ENCODE measurements at places on chromosomes 5 and 9.

- no peak for DNase-seq
Measured at GRCh38 chr5:180647465-180647864, 1.9 kb downstream of the FLT4 start.

DNA sequence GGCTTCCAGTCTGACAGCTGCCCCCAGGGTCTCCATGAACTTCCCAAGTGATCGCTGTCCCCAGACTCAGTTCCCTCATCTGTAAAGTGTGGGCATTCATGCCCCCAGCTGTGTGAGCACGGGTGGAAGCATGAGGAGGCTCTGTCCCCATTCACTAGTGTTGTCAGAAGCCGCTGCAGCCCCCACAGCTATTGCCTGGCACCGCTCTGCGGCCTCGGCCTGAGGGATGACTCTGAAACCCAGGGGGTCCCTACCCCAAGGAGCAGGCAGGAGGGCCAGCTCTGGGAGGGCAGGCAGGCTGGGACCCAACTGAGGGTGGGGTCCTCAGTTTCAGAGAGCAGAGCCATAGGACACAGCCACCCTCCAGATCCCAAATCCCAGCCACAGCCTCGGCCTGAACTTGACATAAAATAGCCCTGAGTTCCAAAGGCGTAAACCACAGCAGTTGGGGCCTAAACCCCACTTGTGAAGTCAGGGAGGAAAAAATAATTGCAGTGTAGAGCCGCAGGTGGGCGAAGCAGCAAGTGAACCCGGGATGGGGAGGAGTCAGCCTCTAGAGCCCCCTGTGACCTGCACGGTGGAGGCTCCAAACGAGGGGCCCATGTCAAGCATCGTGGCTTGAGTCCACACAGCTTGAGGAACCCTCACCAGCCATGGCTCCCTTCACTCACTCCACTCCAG, 66.0 kb upstream of the ADAMTS2 start:
- no peak for DNase-seq

DNA sequence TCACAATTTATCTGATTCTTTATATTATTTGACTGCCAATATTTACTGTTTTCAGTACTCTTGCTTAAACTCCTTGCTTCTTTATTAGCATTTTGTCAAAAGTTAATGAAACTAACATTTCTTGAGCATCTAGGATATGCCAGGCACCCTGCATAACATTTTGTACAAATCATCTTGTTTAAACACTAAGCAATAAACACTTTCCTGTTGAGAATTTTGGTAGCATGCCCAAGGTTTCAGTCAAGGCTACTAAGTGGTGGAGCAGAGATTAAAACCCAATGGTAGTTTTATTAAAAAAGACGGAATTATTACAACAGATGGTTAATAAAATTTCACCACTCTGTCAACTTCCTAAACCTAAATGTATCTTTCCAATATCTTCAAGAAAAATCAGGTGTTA, 43.2 kb downstream of the SKIC3 start:
- no peak for DNase-seq

GRCh38 chr9:2066312-2067273, 51.4 kb downstream of the SMARCA2 start:
- DNase-seq, result peak; percentile 31

- DNase-seq, result no peak
Measured at GRCh38 chr9:18058564-18059442, 415.1 kb upstream of the ADAMTSL1 start.

DNA sequence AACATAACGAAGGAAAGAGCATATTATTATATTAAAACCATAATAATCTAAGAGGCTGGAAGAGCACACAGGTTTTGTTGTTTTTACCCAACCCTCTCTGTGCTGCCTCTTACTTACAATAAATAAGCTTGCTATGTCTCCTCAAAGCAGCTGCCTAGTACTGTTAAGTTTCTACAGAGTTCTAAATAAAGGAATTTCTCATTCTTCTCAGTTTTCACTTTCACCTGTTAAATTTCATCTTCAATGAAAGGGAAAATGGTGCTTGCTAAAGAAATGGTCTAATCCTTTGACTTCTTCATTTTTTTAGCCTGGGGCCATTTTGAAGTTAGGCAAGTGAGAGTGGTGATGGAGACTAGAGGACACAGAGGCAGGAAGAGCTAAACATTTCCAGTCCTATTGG, 396.1 kb downstream of the MAN2A1 start:
- DNase-seq, result no peak

GRCh38 chr9:136729144-136729543, 13.6 kb downstream of the LCN10 start:
- no peak for DNase-seq

DNA sequence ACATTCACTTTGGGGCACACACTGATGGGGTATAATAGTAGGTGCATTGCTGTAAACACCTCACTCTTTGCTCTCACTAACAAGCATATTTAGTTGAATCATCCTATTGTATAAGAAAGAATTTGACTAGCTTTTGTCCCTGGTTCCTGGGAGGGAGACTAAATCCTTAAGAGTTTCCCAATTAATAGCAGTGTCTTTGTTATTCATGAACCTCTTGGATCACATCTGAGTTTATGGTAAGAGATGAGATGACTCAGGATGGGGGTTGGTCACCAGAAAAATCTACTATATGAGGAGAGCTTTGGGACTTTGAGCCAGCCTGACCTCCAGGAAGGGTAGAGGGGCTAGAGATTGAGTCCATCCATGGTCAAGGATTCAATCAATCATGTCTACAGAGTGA, 56.8 kb downstream of the PUM3 start:
- DNase-seq, result no peak

DNA sequence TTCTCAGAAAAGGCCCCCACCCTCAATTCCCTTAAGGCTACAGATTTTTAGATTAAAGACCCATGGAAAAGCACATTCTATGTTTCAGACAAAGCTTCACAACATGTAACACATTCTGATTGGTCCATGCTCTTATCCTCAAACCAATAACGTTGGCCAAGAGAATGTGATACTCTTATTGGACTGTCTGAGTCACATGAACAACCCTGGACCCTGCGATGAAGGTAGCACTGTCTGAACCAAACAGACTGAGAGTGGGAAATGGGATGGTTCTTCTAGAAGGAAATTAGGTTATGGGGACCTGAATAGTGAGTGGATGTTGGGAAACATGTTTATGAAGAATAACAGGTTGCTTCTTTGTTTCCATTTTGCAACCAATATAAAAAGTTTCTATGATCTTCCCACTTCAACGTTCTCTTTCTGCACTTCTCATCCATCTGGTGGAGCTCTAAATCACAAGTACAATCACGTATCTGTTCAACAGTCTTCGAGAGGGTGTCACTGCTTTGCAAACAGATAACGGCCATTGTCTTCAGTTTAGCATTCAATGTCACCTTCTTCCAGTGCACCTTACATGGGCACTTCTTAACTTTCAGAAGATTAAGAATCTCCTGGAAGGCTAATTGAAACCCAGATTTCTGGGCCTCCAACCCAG, 81.6 kb downstream of the PTCH1 start:
- no peak for DNase-seq

DNA sequence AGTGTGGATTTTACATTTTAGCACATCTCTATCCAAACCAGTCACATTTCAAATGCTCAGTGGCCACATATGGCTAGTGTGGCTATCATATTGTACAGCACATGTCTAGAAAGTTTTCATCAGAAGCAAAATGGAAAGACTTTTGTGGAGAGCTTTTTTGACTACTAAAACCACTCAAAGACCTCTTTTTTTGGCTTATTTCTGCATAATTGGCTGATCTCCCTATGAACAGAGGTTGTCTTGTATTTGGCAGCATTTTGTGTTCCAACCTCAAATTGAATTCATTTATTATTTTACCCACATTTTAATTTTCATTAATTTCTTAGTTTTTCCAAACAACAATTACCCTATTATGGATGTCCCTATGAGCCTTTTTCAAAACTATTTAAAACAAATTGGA, 395.7 kb downstream of the TLE1 start:
- DNase-seq, result no peak

DNA sequence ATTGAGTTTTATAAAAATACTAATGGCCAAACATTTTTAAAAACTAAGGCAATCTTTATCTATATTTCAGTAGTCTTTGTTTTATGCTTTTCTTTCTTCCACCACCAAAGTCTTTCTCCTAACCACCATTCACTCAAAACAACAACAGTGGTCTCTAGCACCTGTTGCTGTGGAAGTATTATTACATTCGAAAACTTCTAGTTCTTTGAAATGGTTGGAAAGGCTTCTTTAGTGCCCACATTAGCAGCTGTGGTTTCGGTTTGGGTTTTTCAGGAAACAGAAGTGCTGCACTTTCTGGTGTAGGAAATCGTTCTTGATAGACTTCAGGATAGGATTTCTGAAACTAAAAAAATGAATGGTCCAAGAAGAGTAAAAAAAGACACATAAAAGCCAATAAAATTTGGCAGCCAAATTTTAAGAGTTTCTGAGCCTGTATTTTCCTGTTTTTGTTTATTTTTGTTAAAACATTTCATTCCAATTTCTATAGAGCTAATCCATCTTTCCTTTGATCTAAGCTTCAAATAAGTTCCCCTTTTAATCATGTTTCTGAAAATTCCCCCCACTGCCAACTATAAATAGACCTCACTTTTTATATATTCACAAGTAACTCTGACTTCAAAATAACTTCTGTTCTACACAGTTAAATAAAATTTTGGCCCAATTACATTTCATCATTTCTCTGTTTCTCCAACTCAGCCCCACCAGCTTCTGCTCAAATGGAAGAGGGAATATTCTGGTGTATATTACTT, 102.2 kb downstream of the DEPDC1B start:
- no peak for DNase-seq

- DNase-seq, result no peak
Measured at GRCh38 chr5:167248257-167248656, 1043.2 kb upstream of the WWC1 start.

GRCh38 chr9:127698985-127699670, 7.7 kb upstream of the CFAP157 start:
- peak; percentile 95 for DNase-seq

DNA sequence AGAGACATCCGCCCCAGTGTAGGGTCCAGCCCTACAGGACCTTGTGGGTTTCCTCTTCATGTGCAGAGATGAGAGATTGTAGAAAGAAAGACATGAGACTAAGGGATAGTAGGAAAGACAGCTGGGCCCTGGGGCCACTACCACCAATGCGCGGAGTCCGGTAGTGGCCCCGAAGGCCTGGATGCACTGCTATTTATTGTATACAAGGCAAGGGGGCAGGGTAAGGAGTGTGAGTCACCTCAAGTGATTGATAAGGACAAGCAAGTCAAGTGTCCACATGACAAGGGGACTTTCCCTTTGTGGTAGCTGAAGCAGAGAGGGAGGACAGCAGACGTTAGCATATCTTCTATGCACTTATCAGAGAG, 6.2 kb upstream of the TMEM141 start:
- peak; percentile 84 for DNase-seq

DNA sequence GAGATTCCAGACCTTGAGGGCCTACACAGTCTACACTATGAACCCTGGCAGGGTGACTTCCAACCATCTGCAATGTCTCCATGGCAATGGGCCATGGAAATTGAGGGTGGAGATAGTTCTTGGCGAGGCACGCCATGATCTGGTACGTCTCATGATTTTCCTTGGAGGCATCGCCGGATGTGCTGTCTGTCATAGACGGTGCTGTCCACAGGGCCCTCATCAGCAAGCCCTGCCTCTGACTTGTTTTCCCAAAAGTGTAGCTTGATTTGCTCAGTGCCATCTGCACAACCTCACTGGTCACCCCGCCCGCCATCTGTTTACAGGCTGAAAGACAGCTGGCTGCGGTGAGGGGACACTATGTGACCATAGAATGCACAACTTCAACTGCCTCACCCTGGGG, 73.5 kb downstream of the BOD1 start:
- DNase-seq, result no peak

GRCh38 chr5:36364473-36364872, 62.8 kb upstream of the RANBP3L start:
- DNase-seq, result no peak

DNA sequence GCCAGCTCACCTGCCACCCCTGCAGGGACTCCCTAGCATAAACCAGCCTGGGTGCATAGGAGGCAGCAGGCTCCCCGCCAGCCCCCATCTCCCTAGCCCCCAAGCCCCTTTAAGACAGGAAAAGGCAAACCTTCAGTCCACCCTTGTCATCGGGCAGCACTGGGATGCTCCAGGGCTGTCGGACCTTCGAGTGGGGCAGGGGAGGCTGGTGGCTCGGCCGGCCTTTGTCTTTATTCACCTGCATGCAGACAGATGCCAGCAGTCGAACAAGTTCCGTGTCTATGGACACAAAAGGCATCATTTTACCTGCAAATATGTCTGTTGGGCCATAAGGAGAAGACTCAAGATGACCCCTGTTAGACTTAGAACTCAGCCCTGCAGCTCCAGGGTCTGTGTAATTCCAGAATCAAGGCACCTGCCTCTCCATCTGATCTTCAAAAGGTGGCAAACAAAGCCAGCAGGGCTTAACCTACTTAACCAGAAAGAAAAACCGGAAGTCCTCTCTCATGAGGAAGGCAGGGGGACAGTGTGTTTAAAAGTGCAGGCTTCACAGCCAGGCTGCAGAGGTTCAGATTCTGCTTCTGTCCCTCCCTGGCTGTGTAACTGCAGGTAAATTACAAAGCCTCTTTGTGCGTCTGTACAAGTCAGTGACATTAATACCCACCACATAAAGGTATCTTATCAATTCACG, 16.2 kb downstream of the ANKS6 start:
- DNase-seq, result no peak

DNA sequence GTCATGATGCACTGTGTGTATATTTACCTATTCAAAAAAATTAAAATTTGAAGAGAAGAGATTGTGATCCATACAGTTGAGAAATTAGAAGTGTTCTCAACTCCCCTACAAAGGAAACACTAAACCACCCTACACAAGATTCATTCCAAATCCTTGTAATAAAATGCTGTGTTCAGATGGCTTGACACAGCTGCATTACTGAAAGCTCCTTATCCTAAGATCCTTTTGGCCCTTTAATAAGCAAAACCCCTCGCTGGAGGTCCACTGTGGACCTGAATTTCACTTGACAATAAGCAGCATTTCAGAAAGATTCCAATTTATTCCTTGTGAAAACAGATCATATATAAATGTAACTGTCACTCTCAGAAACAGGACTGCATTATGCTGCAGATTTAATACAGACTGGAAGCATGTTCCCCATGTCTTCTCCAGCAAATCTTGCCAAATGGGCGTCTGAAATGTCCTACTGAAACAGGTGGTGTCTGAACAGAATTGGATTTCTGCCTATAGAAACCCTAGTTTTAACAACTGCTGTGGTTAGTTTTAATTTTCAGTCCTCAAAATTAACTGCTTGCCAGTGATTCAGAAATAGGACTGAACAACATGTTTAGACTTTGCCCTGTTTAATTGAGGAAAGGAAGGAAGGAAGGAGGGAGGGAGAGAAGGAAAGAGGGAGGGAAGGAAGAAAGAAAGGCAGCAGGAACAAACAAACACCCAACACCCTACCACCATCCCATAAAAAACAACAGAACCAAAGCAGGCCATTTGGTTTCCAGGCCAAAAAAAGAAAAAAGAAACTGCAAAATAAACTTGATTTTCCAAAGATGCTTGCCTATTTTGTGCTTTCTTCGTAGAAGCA, 179.6 kb downstream of the MLLT3 start:
- DNase-seq, result no peak
